ENCODE measurements at places on chromosomes 2 and 18.

DNA sequence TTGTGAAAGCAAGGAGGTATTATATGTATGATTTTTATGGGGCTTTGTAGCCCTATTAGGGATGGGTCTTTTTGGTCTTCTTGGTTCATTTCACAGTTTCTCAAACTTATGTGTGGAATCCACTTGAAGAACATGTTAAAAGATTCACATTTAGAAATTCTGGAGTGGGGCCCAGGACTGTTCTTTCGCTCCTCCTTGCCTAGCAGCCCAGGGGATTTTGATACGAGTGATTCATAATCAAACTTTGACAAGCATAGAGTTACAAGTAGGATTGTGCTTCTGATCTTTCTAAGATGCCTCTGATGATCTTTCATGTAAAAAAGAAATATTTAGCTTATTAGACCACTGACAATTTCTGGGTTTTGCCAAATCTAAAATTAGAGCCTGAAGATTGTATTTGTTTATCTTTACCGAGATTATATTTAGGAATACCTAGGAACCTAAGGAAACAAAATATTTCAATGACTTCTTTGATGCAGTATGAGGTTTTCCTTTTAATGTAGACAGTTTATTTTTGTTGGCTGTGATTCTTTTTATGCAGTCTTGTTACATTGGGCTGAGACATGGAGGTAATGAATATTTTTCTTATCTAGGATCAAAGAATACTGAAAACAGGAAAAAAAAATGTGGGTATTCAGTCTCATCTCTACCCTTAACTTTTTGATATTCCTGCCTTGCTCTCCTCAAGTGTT is 324.0 kb downstream of the PARD3B start:
- no peak for DNase-seq

DNA sequence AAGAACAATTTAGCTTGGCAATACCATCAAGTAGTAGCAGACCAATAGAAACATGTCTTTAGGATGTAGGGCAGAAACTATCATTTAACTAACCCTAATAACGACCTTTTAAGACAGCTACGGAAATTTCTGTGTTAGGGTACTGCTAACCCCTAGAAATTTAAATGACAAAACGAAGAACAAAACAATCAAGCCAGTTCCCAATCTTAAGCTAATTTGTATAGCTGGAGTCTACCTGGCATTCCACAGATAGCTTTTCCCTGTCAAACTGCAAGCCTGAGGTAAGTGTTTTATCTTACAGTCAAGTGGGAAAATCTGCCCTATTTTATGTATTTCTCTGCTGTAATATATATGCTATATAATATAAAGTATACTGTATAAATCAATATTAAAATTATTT is 37.6 kb upstream of the CDKL4 start:
- DNase-seq = no peak

- DNase-seq = no peak
Observed at GRCh38 chr2:12931186-12931844, 214.6 kb downstream of the TRIB2 start.

GRCh38 chr2:218383892-218384519 is 1.9 kb downstream of the SLC11A1 start:
- no peak for DNase-seq

GRCh38 chr18:48093104-48093503 is 162.6 kb upstream of the SMAD2 start:
- no peak for DNase-seq

DNA sequence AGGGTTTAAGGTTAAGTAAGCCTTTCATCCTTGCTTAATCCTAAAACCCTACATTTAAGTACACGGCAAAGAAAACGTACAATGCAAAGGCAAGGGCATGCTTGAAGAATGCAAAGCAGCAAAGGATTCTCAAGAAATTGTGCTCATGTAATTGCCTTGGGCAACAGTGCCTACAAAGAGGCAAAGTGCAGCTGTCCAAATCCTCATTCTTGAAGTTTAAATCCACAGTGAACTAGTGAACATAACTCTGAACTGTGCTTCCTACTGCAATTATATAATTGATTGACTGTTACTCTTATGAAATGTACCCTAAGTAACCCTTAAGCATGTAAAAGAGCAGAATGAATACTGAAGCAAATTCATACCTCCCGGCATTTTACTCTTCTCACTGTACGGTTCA is 85.4 kb downstream of the MAP3K20 start:
- no peak for DNase-seq
